GM04503 (cell line): ENCODE measurements at places on chromosomes 2 and 18.
A peak's percentile ranks its signal among the peaks of the same experiment; 100 is the strongest.

GRCh38 chr18:9364242-9364641, 29.7 kb downstream of the TWSG1 start:
- no peak for DNase-seq

DNA sequence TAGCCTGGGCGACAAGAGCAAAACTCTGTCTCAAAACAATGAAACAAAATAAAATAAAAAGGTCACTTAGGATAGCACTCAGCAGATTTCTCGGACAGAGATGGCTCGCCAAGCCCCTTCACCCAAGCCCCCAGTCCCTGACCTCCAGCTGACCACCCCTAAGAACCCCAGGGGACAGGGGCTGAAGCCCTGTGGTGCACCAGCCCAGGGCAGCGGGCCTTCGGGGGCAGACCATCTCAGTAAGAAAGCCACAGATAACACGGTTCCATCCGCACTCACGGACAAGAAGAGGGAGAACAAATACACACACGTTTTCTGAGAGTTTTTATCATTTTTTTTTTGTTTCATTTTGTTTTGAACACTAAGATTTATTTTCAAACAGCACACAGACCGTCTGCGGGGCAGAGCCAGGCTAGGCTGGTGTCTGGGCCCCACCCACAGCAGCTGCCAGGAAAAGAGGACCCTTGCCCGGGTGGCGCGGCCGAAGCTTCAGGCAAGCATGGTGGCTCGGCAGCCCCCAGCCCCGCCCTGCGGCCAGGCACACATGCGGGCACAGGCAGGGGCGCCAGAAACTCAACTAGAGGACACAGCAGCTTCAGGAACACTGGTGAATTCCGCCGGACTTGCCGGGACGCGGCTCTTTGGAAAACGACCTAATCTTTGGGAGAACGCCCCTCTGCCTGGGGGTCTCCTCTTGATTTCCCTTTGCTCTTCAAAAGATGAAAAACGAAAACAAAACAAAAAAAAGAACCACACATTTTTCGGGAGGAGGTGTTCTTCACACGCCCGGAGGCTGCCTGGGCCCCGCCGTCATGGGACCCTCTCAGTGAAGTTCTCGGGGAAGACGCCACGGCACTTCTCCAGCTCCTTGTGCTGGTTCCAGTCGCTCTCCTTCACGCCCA, 59.0 kb downstream of the BIN1 start:
- DNase-seq = no peak

- peak; percentile 8 for DNase-seq
Observed at GRCh38 chr2:317501-318424, 29.9 kb upstream of the ALKAL2 start.

- no peak for DNase-seq
Observed at GRCh38 chr2:183998797-183999190, 599.5 kb upstream of the ZNF804A start.

DNA sequence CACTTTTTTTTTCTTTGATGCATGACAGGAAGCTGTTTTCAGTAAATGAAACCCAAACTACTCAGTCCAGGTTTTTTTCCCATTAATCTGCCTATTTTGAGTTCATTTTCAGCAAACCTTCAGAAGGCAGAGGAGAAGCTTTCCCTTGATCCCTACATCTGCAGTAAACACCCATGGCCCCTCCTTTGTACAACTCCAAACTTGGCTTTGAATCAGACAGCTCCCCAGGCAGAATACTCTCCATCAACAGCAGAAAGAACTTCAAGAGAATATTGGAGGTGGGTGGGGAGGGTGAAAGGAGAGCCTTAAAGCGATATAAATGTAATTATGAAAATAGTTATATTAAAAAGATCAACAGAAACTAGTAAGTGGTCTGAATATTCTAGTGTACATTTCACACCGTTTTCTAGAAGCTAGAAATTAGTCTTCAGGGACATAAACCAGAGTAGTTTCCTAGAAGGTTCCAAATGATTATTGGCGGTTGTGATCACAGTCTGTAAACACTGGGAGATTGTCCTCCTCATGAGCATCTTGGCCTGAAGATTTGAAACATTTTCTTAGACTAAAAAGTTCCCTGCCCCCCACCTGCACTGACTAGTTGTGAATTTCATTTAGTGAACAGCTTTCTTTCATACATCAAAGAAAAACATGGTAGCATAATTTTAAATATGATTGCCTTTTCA, 75.1 kb upstream of the STK39 start:
- no peak for DNase-seq

GRCh38 chr2:142867136-142867535, 10.3 kb upstream of the KYNU start:
- DNase-seq = no peak

DNA sequence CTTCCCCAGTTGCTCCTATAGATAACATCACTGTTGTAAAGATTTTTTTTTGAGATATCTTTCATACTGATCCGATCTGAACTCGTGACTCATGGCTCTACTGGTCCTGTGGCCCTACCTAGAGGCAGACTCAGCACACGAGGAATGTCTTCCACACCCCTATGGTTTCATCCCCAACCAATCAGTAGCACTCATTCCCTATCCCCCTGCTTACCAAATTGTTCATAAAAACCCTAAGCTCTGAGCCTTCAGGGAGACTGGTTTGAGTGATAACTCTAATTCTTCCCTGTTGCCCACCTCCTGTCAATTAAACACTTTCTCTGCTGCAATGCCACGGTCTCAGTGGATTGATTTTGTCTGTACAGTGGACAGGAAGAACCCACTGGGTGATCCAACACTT, 4.2 kb upstream of the SAP130 start:
- no peak for DNase-seq

GRCh38 chr2:120675460-120676130, 60.1 kb upstream of the GLI2 start:
- DNase-seq = no peak

- DNase-seq = no peak
Observed at GRCh38 chr2:120476141-120476540, 130.2 kb downstream of the INHBB start.
